ENCODE measurements at places on chromosomes 6 and 20. TPM values are rescaled to one million over a fixed set of nuclear protein-coding genes. Genes with fewer than 3 reads are reported as not detected.

GRCh38 chr6:82030761-82031503, 216.6 kb downstream of the IBTK start:
- DNase-seq = no peak

GRCh38 chr6:155419161-155419560, 36.5 kb downstream of the NOX3 start:
- DNase-seq = no peak

GRCh38 chr6:4920914-4921410, 82.9 kb downstream of the RPP40 start:
- no peak for DNase-seq

GRCh38 chr20:34085544-34086040, 26.5 kb downstream of the EIF2S2 start:
- no peak for DNase-seq

DNA sequence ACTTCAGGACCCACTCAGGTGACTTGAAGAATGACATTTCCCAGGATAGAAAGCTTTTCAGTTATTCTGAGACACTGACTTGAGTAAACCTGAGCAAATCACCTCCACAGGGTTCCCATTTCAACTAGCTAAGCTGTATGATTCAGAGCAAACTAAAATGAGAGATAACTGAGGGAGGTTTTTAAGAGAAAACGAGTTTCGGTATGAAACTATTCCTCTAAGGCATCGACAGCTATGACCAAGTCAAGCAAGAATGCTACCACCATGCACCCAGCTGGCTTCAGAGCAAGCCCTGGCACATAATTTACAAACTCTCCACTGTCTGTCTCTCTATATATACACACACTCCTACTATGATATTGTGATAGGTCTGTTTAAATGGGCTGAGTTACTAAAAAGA, 75.4 kb downstream of the PERP start:
- no peak for DNase-seq

- DNase-seq = no peak
Measured at GRCh38 chr6:145489583-145489982, 245.7 kb downstream of the EPM2A start.

GRCh38 chr6:89690944-89691324, 52.4 kb upstream of the LYRM2 start:
- DNase-seq = no peak

DNA sequence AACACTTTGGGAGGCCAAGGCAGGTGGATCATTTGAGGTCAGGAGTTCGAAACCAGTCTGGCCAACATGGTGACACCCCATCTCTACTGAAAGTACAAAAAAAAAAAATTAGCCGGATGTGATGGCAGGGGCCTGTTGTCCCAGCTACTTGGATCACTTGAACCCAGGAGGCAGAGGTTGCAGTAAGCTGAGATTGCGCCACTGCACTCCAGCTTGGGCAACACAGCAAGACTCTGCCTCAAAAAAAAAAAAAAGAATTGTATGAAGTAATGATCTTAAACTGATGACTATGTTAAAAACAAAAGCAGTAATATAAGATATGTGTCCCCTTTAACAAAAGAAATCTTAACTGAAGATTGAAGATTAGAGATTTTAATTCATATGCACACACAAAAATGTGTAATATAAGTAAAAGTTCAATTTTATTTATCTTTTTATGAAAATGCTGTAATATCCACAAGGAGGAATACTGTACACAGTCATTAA, 29.0 kb upstream of the RUNX2 start:
- no peak for DNase-seq

- no peak for DNase-seq
Measured at GRCh38 chr6:31574106-31575061, 981 bp upstream of the TNF start.

DNA sequence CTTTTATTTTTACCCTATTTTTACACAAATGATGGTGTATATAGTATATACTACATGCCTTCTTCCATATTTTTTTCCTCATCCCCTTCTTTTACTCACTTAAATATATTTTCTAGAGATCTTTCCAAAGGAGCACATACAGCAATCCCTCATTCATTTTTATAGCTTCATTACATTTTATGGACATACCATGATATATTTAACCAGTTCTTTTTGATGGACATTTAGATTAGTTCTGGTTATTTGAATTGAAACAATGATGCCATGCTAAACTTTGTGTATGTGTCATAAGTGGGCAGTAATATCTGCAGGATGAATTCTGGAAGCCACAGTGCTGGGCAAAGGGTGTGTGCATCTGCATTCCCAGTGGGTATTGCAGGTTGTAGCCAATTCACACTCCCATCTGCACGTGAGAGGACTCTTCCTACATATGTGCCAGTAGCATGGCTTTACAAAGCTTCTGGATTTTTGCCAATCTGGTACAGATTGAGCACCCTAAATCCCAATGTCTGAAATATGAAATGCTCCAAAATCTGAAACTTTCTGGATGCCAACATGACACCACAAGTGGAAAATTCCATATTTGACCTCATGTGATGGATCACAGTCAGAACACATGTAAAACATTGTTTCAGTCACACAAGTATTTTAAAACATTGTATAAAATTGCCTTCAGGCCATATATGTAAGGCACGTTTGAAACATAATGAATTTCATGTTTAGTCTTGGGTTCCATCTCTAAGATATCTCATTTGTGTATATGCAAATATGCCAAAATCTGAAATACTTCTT, 127.2 kb downstream of the ARID1B start:
- no peak for DNase-seq

- no peak for DNase-seq
Measured at GRCh38 chr20:54215157-54215789, 7.4 kb downstream of the PFDN4 start.

ZBP1 gene
- 0.07 TPM for total RNA-seq

AURKA gene
- total RNA-seq = 8.0 TPM

OR2J3 gene
- total RNA-seq = not detected

RAB44 gene
- 0.07 TPM for total RNA-seq

SAMD3 gene
- total RNA-seq = not detected

SNAP25 gene
- total RNA-seq = 1.0 TPM

LRFN2 gene
- total RNA-seq = not detected

All from kidney epithelial cell (primary cell).